Lung microvascular endothelial cell (primary cell): ENCODE measurements at places on chromosomes 7 and 10.

- no peak for DNase-seq
Measured at GRCh38 chr10:51786016-51786683, 86.8 kb upstream of the CSTF2T start.

DNA sequence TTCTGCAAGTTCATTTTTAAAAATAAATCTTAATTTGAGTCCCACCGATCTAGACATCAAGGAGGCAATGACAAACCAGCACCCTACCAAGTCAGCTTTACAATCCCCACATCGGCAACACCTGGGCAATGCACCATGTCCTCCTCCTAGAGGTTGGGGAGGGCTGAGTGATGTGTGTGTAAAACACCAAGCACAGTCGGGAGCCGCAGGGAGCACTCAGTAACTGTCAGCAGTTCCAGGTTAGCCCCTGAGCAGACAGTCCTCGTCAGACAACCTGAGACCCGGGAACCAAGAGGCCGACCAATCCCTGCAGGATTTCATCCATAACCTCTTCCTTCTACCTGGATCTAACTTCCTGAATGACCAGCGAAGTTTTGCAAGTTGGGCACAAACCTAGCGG is 15.9 kb upstream of the C10orf120 start:
- no peak for DNase-seq

- DNase-seq, result no peak
Measured at GRCh38 chr10:15103513-15103912, 6.4 kb downstream of the RPP38 start.

GRCh38 chr7:131145026-131145425 is 182.7 kb upstream of the MKLN1 start:
- DNase-seq, result peak; percentile 27

DNA sequence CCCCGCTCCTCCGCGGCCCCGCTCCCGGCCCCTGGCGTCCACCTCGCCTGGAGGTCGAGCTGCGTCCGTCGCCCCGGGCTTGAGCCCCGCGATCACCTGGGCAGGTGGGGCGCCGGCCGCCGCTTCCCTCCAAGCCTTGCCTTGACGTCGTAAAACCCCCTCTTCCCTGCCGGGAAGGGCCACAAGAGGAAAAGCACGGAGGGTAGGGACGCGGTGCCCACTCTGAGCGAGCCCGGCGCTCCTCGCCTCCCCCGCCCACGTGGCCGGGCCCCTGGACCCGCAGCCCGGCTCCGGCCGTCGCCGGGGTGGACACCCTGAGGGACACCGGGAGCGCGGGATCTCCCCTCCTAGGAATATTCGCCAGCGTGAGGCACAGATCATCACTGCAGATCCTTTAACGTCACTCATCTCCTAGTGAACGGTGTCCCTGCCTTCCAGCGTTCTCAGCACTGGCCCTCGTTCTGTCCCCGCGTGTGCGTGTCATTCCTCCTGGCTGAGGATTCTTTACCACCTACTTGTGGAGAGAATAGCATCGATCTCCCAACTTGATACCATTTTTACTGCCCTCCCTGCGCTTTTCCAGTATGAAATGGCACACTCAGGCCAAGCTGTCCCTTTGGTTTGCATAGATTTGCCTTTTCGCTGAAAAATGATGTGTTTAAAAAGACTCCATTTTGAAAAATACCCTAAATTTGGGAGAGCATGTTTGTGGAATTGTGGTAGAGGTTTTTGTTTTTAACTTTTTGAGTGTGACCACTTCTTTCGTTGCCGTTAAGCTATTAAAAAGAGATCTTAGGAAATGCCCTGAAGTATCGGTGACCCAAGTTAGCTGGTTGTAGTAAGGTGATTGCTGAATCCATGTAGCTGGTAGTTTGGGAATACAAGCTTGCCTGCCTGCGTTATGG is 649 bp downstream of the ACTR3B start:
- peak; percentile 36 for DNase-seq

- DNase-seq, result no peak
Measured at GRCh38 chr10:85612833-85613232, 753.8 kb downstream of the GRID1 start.

- no peak for DNase-seq
Measured at GRCh38 chr7:47311891-47312290, 270.0 kb downstream of the TNS3 start.

- no peak for DNase-seq
Measured at GRCh38 chr10:76115131-76115470, 683.7 kb downstream of the LRMDA start.

- no peak for DNase-seq
Measured at GRCh38 chr10:102083541-102083940, 18.4 kb downstream of the HPS6 start.

DNA sequence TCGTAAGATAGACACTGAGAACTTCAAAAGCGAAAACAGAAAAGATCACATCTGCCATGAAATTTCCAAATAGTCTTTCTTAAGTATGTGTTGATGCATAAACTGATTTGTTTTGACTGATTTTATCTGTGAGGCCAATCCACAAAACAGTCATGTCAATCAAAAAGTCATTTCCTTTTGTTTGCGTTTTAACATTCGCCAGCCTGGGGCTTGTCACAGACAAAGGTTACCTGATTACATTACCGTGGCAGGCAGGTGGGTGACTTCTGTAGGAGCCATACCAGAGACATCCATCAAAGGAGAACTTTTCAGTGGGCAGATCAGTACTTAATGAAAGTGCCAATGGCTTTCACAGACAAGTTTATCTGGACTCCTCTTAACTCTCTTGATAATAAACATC is 45.5 kb upstream of the BET1 start:
- DNase-seq, result no peak

DNA sequence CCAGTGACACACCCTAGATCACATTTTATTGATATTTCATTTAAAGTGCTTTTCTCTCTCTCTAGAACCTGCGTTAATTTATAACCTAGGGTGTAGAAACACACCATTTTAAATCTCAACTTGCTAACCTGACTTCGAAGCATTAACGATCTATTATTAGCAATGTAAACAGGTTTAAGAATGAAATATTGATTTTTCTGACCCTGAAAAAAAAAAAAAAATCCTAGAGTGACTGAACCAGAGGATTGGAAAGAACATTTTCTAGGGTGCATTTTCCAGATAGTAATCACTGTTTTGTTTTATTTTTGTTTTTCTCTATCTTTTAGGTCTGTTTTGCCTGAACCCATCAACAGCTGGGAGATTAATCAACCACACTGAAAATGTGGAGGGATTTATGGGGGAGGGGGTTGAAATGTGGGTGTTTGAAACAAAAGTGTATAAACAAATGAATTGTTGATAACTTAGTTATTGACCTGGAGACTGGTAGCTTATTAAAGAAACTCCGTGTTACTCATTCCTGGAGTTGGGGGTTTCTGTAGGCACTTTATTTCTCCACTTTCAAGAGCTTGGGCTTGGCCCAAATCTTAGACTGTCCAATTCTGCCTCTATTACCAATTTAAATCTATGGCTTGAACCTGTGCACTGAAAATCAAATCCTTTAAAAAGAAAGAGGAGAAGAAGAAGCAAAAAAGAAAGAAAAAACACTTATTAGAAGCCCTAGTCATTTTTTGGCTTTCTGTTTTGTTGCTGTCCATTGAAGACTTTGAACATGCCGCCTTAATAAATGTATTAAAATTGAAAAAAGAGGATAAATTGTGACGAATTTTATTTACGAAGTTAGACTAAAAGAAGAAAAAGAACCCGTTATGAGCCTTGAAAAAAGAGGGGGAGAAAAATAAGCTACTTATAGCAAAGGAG is 2.8 kb downstream of the HOXA2 start:
- peak; percentile 12 for DNase-seq

- DNase-seq, result no peak
Measured at GRCh38 chr7:96211954-96212353, 109.9 kb downstream of the SLC25A13 start.

- no peak for DNase-seq
Measured at GRCh38 chr10:119201233-119201632, 6.1 kb upstream of the GRK5 start.

DNA sequence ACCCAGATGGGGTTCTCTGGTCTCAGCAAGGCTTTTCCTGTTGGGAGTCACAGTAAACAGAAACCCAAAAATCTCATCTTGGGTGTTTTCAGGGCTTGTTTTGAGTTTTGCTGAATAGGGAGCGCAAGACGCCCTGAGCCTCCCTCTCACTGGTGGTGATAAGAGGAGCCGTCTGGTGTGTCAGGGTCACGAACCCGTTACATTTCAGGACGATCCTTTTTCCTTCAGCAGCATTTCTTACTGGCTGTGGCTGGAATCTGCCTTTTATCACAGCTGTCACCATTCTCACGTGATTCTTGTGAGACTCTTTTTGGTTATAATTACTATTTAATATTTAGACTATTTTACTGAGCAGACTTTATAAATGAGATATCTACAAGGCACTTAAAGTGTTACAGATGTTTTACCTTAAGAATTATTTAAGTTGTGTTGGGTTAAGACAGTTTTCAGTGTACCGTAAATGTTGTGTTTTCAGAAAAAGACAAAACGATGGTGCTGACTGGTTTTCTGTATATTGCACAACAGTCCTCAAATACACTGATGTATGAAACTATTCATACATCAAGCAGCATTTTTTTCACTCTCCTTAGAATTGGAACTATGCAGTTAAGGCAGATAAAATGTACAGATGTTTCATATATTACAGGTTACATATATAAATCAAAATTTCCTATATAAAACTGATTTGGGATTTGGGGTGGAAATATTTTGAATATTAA is 2.2 kb upstream of the GET4 start:
- DNase-seq, result no peak

GRCh38 chr7:108442039-108442568 is 14.1 kb downstream of the NRCAM start:
- DNase-seq, result peak; percentile 63

- no peak for DNase-seq
Measured at GRCh38 chr10:49271346-49271745, 27.6 kb upstream of the C10orf71 start.

DNA sequence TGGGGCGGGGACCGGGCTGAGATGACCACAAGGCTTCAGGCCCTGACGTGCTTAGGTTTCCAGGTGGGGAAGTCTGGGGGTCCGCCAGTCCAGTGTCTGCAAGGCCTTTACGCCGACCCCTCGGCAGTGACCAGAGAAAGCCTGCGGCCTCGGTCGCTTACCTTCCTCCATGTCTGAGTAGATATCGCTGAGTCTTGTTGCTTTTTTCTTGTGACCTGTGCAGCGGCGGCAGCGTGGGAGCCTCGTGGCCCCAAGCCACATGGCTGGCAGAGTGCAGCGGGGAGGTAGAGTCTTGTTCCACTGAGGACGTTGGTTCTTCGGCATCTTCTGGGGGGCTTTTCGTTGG is 329 bp downstream of the NOLC1 start:
- peak; percentile 31 for DNase-seq

GRCh38 chr10:26807532-26807931 is 53.2 kb downstream of the ABI1 start:
- DNase-seq, result no peak

- no peak for DNase-seq
Measured at GRCh38 chr7:96562966-96563365, 146.7 kb downstream of the SEM1 start.

DNA sequence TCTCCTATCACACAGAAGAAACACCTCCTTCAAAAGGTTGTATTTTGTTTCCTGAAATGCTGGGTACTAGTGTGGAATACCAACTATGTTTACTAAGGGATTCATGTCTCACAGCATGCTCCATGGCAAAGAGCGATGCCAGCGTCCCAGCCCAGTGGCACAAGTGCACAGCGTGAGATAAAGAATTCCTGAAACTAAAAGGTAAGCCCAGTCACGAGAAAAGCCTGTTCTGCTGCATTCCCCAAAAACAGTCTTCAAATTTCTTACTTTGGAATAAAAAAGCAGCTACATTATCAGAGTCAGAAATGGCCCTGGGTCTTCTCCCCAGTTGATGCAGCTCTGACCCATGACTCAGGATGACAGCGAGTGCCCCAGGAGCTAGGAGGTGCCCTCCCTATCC is 53.1 kb upstream of the DDC start:
- no peak for DNase-seq

DNA sequence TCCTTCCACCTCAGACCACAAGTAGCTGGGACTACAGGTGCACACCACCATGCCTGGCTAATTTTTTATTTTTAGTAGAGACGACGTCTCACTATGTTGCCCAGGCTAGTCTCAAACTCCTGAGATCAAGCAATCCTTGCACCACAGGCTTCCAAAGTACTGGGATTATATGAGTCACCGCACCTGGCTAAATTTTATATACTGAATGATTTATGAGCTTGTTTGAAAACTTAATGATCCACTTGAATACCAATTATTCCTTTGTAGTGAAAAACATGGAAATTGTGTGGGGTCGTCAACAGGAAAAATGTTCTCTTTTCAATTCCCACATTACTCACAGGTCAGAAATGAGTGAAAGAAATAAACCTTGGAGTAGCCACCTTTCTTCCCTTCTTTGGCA is 31.3 kb downstream of the RAPGEF5 start:
- no peak for DNase-seq

DNA sequence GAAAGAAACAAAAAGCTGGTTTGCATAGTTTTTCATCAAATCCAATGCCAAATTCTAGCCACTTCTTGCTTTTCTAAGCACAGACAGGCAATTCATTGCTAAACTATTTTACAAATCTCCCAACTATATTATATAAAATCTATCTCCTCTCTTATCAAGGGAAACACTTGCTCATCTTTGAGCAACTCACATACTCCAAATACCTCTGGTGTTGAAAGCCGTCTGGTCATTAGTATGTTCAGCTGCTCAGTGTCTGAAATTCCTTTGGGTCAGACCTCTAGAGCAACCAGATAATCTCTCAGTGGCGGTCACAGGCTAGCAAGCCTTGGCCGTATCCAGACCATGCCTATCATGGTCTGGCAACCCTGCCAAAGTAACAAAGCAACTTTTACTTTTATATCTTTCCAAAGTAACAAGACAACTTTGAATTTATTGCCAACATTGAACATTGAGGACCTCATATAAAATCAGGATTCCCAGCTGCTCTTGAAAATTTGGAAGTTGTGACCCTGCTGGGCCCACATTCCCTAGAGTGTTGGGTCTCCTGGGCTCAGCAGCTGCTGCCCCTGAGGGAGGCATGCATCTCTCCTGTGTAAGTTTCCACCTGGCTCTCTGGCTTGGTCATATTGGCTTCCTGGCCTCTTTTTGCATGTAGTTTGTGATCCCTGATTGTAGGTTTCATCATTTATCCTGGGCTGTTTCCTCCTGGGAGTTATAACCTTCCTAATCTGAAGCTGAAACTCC is 56.8 kb upstream of the LANCL2 start:
- DNase-seq, result no peak

GRCh38 chr7:66910789-66911188 is 10.2 kb upstream of the TMEM248 start:
- no peak for DNase-seq

DNA sequence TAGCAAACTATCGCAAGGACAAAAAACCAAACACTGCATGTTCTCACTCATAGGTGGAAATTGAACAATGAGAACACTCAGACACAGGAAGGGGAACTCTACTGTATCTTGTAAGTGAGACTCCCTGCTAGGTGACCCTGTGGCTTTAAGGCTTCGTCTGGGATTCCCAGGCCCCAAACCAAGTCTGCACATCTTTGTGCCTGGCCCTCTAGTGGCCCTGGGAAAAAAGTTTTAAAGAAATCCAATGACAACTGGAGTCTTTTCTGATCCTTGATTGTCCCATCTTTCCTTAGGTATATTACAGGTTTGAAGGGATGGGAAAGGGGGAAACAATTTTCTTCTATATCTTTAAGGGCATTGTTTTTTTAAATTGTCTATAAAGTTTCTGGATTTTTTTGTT is 10.6 kb upstream of the LIPM start:
- DNase-seq, result peak; percentile 33

GRCh38 chr7:65798111-65799075 is 74.5 kb upstream of the VKORC1L1 start:
- DNase-seq, result peak; percentile 82
